ENCODE measurements at places on chromosomes 11 and 22.

- no peak for DNase-seq
Measured at GRCh38 chr22:44046485-44047141, 22.5 kb downstream of the PARVB start.

DNA sequence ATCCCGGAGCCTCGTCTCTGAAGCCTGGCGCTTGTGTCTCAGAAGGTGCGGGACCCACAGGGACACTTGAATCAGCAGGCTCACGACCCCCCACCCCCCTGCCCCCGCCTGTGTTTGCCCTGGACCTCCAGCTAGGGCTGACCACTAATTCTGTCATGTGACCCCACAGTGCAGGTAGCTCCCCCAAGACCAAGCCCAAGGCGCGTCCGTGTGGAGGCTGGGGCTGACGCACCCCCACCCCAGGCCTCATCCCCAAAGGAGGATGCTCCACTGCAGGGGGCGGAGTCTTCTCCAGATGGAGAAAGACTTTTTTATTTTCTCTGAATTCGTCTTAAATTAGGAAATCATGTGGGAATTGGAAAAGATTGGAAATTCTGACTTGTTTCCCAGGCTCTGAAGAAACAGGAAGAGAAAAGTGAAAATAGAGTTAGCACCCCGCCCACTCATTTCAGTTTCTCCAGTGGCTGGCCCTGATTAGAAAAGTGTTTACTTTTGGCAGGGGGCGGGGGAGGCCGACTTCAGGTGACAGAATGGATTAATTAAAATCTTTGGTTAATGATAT lies 1.0 kb upstream of the RELA start:
- DNase-seq = peak; percentile 68

GRCh38 chr22:28768701-28769393 lies 3.6 kb upstream of the CCDC117 start:
- DNase-seq = no peak

GRCh38 chr22:26161746-26162145 lies 7.5 kb upstream of the SEZ6L start:
- DNase-seq = no peak

DNA sequence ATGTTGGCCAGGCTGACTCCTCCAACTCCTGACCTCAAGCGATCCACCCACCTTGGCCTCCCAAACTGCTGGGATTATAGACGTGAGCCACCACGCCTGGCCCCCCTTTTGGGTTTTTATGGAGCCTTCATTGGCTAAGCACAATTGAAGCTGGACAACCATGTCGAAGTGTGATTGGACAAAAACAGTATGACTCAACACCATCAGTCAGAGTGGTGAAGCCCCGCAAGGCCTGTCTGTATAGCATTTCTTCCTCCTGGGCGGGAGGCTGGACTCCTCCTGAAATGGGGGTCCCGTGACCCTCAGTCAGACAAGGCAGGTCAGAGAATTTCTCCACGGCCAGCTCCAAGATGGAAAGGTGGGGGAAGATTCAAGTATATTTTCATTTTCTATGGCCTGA lies 3.1 kb upstream of the PARVB start:
- no peak for DNase-seq

- no peak for DNase-seq
Measured at GRCh38 chr11:10017911-10018310, 276.1 kb downstream of the SBF2 start.

GRCh38 chr11:40882301-40882700 lies 577.2 kb downstream of the LRRC4C start:
- DNase-seq = no peak

DNA sequence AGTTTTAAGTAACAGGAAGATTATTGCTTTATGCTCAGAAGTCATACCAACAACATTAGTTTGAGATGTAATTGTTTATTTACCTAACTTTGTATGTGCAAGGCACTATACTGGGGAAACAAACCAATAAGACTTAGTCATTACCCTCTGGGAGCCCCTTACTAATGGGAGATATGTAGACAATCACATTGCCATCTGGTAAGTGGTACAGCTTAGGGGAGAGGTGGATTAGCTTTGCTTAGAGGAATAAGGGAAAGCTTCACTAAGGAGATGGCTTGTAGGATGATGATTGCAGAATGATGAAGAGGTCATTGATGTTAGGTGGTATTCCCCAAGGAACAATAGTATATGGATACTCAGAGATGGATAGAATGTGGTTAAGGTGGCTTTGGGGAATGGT lies 17.5 kb downstream of the EMSY start:
- DNase-seq = no peak

GRCh38 chr11:3956038-3956437 lies 100.6 kb downstream of the STIM1 start:
- no peak for DNase-seq

GRCh38 chr11:70424765-70425344 lies 26.5 kb downstream of the CTTN start:
- DNase-seq = no peak

- DNase-seq = no peak
Measured at GRCh38 chr22:30675436-30675835, 7.8 kb upstream of the DUSP18 start.

- DNase-seq = no peak
Measured at GRCh38 chr11:75655605-75656004, 13.2 kb downstream of the MAP6 start.

- DNase-seq = no peak
Measured at GRCh38 chr11:134780486-134781147, 368.6 kb upstream of the B3GAT1 start.

GRCh38 chr11:73982595-73982989 lies at the start of gene UCP2:
UCP2 (minus strand) TSS chr11:73982843; CDS start chr11:73978378, 4,465 bp downstream.
- DNase-seq = peak; percentile 91

DNA sequence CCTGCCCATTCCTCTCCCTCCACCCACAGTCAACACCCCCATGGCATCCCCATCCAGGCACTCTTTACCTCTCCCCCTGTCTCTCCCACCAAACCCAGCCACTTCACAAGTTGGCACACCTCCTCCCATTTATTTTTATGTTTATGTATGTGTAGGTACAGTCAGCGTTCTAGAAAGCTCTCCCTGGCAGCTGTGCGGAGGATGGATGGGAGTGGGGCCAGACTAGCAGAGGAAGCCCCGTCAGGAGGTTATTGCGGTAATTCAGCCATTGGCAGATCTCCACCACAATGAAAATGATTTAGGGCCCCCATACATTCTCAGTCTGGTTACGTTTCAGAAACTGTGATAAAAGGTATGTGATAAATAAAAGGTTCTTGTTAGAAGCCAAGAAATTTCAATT lies 51.3 kb downstream of the BTG4 start:
- DNase-seq = no peak

GRCh38 chr22:49785046-49785521 lies 42.6 kb downstream of the BRD1 start:
- no peak for DNase-seq

- no peak for DNase-seq
Measured at GRCh38 chr22:19559324-19559811, 35.2 kb upstream of the CLDN5 start.

GRCh38 chr11:69892986-69893555 lies 73.9 kb upstream of the FGF3 start:
- DNase-seq = no peak

GRCh38 chr11:117144477-117145392 lies 648 bp downstream of the PAFAH1B2 start:
- peak; percentile 58 for DNase-seq

DNA sequence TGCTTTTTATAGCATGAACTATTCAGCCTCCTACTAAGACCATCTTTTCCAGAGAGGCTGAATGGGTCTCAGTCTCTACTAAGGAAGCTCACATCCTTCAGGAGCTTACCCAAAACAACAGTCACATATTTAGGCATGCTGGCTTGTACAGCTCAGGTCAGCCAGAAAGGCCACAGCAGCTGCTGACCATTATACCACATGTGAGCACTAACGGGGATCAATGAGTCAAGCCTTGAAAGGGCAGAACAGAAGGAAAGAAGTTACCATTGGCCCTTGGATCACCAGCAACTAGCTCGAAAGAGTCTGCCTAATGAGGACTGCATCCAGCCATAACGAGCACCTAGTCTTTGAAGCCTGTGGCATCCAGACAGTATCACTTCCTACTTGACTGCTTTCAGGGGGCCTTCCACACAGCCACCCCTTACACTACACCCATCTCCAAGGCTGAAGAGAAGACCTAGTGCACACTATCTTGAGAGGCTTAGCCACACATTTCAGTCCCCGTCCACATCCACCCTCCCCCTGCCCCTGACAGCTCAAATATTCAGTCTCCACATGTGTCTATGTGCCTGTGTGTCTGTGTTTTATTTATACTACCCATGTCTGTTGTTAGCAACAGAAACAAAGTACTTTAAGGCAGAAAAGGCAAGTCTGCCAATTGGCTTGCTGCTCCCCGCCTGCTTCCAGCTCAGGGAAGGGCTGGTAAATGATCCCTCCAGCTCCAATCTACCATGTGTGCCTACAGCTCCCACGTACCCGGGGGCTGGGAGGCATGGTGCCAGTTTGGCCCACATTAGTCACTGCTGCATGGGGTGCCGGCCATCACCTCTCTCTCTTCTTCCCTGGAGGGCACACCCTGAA lies 95.5 kb downstream of the RPL27A start:
- no peak for DNase-seq

DNA sequence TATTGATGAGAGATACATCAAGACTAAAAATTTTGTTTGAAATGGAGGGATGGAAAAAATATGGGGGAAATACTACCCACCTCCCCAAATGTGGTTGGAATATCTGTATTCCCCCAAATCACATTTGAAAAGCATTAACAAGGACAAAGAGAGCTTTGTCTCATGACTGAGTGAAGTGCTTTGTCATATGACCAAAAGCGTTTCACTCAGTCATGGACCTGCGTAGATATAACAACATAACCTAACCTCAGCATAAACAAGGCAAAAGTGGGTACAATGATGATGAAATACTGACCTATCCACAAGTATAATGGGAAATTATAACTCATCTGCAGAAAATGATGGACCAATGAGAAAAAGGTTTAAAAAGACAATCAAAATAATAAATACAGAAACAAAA lies 418.3 kb downstream of the TBC1D22A start:
- no peak for DNase-seq

- DNase-seq = no peak
Measured at GRCh38 chr11:68889948-68890446, 13.6 kb downstream of the MRPL21 start.

- no peak for DNase-seq
Measured at GRCh38 chr22:48741540-48741939, 1086.1 kb downstream of the BRD1 start.

DNA sequence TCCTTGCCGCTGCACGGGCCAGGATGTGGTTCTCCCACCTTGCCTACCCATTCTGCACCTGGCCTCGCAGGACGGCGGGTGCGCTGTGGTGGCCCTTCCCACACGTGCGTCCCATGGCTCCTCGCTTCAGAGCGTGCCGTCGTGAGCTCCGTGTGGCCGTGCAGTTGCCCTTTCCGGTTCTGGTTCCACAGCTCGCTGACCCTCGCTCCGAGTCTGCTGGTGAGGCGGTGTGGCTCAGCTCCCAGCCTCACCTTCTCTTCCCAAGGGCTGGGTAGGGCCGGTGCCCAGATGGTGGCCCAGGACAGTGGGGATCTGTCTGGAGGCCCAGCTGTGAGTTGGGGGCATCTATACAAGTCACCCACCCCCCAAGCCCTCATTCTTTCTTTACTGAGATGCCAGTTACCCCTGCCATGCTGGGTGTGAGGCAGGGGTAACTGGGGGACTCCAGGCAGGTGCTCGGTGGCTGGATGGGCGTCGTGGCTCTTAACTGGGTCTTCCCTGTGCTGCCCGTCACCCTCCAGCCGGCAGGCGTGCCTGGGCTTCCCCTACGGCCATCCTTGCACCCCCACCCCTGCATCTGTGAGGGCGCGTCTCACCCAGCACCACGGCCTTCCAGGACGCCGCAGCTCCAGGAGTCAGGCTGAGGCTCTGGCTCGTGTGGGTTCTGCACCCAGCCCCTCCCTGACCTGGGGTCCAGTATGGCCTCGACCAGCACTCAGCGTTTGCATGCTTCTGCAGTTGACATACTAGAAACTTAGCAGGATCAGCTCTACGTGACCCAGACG lies 395.2 kb downstream of the TBC1D22A start:
- no peak for DNase-seq

DNA sequence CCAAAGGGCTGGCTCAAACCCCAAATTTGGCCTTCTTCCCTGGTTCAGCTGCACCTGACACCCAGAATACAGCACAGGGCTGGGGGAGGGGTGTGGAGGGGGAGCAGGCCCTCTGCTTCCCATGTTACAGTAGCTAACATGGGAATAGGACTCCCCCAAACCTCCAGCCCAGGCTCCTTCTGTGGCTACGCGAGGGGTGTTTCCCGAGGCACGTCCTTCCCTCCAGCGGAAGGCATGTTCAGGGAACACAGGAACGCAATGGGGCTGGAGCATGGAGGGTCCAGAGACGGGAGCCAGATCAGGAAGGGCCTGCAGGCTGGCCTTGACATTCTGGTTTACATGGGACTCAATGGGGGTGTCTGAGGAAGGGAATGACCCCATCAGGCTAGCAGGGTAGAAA lies 11.8 kb upstream of the IGLL1 start:
- DNase-seq = no peak

DNA sequence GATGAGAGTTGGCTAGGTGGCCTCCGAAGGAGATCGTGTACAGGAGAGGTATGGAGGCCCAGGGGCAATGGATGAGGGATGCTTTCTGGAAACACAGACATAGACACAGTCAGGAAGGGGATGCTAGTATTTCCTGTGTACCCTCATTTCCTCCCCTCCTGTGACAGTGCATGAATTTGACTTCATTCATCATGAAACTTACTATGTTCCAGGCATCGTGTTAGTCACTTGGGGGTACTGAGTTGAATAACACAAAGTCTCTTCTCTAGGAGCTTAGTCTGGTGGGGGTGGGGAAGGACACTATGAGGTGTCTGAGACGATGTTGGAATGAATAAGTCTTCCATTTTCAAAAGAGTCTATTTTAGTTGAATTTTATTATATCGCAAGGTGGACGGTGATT lies 32.6 kb downstream of the LDLRAD3 start:
- DNase-seq = no peak

DNA sequence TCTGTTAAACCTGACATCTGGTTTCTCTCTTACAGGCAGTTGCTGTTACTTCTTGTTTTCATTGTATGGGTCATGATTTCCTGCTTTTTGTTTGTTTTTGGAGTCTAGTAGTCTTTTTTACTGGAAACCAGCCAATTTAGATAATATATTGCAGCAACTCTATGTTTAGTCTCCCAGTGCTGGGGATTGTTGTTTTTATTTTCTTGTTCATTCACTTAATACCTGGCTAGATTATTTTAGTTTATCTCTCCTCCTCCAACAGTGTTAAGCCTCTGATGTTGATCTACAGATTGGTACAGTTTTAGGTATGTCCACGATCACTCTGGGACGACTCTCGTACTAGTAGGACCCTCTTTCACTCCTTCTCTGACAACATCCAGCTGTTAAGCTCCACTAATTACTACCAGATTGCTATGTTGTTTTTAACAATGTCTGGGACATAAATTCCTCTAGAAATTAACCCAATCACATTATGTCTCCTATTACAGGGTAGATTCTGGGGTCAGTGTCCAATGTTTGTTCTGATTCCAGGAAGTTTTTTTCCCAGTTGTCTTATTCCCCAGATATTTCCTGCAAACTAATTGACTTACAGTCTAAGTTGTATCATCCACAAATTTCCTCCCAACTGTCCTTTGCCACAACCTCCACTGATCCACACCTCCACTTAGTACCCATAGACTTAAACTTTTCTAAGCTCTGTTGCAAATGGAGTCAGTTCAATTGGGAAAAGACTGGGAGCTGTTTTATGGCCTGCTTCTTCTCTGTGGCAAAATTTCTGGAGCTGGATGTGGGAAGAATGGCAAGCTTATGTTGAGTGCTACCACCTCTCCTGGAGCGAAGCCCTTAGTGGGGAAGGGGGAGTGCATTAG lies 1280.6 kb upstream of the CNTN5 start:
- no peak for DNase-seq
